NCI-H2081 treated with DMSO at 0.1 percent for 48 hours (cell line): ENCODE measurements at places on chromosomes 13 and 19.

DNA sequence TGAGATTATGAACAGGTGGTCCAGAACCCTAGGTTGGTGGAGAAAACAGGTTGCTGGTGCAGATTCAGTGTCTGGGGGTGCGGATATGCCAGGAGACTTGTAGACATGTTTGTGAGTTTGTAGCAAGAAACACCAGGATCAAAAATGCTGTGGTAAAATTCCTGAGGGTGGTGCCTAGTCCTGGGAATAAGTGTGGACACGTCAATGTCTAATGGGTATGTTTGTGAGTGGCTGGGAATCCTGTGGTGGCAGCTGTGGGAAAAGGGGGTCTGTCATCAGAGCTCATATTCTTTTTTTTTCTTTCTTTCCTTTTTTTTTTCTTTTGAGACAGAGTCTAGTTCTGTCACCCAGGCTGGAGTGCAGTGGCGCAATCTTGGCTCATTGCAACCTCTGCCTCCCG lies 7.2 kb downstream of the ZNF708 start:
- no peak for DNase-seq

DNA sequence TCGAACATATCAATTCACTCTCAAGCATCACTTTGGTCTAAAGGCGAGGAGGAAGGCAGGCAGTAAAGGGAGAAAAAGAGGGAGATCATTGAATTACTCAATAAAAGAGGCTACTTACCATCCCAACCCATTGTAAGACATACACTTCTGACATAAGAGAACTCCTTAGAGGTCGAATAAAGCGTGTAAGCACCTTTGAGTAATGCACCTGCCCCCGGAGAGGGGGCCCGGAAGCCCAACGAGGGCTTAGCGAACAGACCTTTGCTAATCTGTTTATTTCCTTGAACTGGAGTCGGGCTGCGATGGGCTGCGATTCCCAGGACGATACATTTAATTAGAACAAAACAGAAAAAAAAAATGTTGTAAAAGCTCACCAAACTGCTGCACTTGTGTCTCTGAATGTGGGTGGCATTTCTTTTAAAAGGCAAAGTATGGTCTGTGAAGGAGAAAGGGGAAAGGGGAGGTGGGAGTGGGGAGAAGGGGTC lies 3.0 kb downstream of the ZC3H4 start:
- DNase-seq, result no peak

- no peak for DNase-seq
Observed at GRCh38 chr19:46976845-46977320, 42.8 kb upstream of the NPAS1 start.

DNA sequence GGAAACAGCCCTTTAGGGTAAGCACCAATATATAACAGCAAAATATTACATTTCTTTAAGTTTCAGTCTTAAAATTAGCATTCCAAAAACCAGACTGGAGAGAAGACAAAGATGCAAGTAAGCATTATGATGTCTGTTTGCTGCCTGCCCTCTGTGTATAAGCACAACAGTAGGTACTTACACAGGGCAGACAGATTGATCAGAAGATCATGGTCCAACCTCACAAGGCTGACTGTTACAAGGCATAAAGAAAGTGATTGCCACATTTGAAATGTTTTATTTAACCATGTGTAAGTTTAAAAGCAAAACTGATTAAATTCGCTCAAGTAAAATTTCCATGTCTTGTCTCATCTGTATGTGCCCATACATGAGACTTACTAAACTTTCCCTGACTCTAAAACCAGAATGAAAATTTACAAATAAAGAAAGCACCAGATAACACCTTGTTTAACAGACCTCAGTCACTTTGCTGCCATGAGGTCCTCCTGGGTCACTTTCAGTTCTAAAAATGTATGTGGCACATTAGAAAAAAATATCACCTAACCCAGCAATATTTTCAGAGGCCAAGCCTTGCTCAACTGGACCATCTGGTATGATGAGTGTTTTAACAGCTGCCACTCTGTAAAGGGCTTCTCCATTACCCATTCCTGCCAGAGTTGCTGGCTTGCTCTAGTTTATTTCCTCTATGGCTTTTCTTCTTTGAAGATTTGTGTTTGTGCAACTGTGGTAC lies 297.0 kb downstream of the RBM26 start:
- peak; percentile 39 for DNase-seq

- DNase-seq, result no peak
Observed at GRCh38 chr13:76646946-76647345, 239.3 kb downstream of the KCTD12 start.

GRCh38 chr19:5001615-5002014 lies 32.7 kb downstream of the KDM4B start:
- DNase-seq, result no peak

- no peak for DNase-seq
Observed at GRCh38 chr19:18428173-18428786, 9.1 kb downstream of the SSBP4 start.

DNA sequence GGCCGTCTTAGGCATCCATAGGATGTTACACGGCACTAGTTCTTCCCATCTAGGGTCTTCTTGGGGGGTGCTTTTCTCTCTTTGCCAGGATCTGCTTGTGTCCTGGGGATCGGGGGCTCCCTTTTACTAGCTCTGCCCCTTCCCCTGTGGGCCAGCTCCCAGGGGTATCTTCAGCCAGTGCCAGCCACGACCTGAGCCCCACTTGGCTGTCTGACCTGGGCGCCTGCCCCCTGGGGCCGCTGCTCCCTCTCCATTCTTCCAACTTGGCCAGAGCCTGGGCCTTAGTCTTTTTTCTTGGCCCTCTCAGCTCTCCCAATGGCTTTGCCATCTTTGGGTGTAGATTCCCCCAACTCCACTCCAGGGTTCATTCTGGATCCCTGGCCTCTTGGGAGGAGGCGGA lies 3.1 kb downstream of the PRKACA start:
- DNase-seq, result no peak

- DNase-seq, result no peak
Observed at GRCh38 chr19:18699403-18700054, 16.0 kb downstream of the CRTC1 start.

DNA sequence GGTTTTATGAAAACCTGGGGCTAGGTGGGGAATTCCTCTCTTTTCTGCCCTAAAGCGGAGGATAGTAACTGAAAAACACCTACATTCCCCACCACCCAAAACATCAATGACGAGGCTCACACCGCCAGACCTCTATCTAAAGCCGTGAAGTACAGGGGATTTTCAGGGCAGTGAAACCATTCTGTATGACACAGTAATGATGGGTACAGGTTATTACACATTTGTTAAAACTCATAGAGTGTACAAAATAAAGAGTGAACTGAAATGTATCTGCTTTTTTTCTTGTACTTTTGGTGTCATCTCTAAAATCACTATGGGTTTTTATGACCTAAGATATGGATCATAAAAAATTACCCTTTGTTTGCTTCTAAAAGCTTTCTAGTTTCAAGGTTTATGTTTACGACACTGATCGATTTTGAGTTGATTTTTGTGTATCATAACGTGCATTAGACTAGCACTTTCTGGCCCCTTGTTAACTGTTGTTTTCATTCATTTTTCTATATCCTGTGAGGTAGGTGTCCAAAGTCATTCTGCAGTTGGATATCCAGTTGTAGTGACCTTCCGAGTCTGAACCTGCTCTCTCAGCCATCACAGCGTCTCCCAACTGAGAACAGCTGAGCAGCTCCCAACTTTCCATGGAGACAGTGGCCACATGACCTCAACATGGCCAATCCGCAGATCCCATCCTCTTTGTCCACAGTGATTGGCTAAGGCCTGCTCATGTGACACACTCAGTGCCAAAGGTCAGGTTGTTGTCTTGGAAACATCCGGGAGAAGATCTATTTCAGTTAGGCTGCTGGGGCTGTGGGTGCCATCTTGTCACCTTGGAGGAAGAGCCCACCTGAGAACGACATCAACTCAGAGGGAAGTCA lies 10.3 kb downstream of the MBD3L2B start:
- no peak for DNase-seq

DNA sequence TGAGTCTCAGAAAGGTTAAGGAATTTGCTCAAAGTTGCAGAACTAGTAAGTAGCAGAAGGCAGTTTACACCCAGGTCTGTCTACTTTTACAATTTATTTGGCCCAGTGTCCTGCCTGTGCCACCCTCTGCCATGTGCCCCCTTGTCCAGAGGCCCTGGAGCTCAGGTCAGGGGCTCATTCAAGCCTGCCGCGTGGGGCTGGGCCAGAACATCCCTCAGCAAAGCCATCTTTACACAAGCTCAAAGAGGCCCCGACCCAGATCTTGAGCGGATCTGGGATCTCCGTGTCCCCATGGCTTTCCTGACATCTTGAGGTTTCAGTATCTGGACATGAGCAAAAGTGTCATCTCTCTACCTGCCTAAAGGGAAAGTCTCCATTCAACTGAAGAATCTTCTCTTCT lies 76.4 kb upstream of the VSTM2B start:
- DNase-seq, result no peak

- DNase-seq, result no peak
Observed at GRCh38 chr19:18417250-18418028, 1.8 kb upstream of the SSBP4 start.
